Left ventricle myocardium superior (tissue), 1 donor: ENCODE measurements at places on chromosomes 4 and X.

- peak; percentile 75 for DNase-seq
Observed at GRCh38 chrX:17519358-17519757, 144.4 kb downstream of the NHS start.

- no peak for DNase-seq
Observed at GRCh38 chr4:177729681-177730080, 287.4 kb upstream of the AGA start.

DNA sequence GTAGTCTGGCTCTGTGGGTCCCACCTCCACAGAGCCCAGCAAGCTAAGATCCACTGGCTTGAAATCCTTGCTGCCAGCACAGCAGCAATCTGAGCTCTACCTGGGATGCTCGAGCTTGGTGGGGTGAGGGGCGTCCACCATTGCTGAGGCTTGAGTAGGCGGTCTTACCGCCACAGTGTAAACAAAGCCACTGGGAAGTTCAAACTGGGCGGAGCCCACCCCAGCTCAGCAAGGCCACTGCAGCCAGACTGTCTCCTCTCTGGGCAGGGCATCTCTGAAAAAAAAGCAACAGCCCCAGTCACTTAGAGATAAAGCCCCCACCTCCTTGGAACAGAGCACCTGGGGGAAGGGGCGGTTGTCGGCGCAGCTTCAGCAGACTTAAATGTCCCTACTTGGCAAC is 243.2 kb upstream of the POF1B start:
- DNase-seq: no peak

DNA sequence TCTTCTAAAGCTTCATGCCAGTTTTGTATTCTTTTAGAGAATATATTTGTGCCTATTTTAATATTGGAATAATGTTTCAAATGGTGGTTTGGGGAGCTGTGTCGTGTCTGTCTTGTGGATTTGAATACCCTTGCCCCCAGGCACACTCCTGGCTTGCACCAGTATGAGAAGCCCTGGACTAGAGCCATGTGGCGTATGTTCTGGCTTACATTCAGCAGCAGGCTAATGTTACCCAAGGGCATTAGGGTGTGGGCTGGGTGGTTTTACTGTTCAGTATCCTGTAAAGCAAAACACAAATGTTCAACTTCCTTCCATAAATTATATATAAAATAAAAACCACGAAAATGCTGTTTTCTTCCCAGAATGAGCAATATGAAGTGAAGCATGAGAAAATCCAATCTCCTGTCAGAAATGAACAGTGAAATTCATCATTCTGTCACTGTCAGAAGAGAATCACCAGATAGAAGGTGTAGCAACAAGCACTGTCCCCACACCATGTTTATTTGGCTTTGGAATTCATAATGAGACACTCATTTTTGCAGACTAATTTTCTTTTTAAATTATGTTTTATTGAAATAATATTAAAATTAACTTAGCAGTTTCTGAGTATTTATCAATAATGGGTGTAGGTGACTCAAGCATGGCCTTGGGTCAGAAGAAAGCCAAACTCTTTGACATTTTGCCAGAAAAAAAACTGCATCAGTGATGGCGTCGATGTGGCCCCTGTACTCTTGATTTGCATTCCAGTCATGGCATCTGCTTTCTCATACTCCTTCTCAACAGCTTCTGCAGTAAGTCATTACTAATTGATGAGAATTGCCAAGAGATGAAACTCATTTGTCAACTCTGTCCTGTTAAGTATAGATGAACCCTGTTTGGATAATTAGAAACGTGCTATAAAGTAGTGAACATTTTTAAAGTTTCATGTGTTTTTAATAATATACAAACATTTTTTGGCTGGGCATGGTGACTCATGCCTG is 43.8 kb downstream of the WWC2 start:
- peak; percentile 72 for DNase-seq

DNA sequence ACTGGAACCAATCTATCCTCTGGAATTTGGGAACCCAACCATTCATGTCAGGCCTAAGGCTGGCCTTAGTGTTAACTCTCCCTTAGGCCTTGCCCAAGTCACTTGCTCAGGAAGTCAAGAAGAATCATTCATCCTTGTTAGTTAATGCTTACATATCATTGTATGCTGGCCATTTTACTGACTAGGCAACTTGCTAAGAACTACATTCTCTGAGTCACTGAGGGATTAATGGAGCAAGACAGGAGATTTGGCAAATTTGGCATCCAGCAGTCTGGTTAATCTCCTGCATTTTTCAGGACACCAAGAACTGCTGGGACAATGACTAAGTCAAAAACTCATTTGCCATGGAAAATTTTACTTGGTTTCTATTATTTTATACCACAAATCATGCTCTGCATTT is 115.8 kb upstream of the DDIT4L start:
- DNase-seq: no peak

- DNase-seq: no peak
Observed at GRCh38 chrX:18457000-18457399, 31.6 kb downstream of the CDKL5 start.

DNA sequence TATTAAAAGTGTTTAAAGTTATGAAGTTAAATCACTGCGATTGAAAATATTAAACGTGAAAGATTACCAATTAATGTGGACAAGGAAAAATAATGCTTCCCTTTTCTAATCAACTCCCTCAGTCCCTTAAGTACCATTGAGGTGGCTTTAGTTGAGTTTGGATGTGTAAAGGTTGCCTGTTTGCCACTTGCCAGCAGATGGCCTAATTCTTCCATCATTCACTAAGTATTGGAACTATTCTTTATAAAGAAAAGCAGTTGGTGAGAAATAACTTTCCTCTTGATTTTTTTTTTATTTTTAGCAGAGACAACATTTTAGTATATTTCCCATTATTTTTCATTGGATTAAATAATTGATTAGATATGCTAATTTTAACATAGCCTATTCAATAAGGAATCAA is 295.9 kb upstream of the TACR3 start:
- DNase-seq: no peak

- DNase-seq: no peak
Observed at GRCh38 chr4:176479767-176480166, 160.0 kb downstream of the SPCS3 start.

GRCh38 chr4:26613237-26613636 is 29.4 kb downstream of the TBC1D19 start:
- DNase-seq: no peak

GRCh38 chrX:116961872-116962582 is 499.3 kb upstream of the CT83 start:
- DNase-seq: no peak

DNA sequence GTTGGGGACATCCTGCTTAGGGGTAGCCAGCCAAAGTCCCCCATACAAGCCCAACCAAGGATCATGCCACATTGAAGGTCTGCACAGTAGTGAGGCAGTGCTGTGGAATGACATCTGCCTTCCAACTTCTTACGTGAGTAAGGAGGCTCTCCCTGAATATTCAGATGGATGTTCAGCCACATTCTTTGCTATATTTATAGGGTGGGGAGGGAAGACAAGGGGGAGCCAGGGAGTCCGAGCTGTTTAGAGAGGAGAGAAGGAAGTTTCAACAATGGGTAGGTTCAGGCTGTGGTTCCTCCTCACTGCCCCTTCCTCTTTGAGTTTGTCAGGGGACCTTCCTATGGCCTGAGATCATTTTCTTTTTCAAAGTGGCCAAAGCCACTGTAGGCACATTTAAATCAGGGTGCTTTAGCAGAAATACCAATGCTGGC is 29.8 kb downstream of the MSN start:
- DNase-seq: no peak

GRCh38 chr4:5527211-5527610 is 181.1 kb downstream of the EVC2 start:
- no peak for DNase-seq

GRCh38 chr4:109123951-109124350 is 178.5 kb downstream of the COL25A1 start:
- no peak for DNase-seq

GRCh38 chr4:35725131-35725530 is 519.2 kb downstream of the ARAP2 start:
- DNase-seq: no peak

DNA sequence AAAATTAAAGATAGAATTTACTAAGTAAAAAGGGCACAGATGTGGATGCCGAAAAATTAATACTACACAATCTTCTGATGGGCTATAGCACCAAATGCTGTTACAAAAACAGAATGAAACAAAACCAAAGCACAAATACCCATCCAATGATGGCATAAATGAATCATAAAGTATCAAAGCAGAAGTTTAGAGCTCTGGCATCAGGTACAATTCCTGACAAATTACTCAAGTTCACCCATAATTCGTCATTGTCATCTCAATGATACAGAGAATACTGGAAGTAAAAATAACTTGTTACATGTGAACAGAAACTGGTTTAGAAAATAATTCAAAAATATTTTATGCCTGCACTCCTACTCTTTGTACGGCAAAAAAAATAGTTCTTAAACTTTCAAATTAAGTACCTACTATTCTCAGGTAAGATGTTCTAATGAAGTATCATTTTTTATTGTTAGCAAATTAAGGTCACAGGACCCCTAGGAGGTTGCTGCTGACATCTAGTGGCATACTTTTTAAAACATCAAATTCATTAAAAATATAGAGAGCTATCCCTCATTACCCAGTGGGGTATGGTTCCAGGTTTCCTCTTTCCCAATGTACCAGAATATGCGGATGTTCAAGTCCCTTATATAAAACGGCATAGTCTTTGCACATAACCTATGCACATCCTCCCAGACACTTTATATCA is 126.1 kb downstream of the INPP4B start:
- DNase-seq: no peak

GRCh38 chr4:124295413-124295812 is 417.1 kb downstream of the ANKRD50 start:
- no peak for DNase-seq

DNA sequence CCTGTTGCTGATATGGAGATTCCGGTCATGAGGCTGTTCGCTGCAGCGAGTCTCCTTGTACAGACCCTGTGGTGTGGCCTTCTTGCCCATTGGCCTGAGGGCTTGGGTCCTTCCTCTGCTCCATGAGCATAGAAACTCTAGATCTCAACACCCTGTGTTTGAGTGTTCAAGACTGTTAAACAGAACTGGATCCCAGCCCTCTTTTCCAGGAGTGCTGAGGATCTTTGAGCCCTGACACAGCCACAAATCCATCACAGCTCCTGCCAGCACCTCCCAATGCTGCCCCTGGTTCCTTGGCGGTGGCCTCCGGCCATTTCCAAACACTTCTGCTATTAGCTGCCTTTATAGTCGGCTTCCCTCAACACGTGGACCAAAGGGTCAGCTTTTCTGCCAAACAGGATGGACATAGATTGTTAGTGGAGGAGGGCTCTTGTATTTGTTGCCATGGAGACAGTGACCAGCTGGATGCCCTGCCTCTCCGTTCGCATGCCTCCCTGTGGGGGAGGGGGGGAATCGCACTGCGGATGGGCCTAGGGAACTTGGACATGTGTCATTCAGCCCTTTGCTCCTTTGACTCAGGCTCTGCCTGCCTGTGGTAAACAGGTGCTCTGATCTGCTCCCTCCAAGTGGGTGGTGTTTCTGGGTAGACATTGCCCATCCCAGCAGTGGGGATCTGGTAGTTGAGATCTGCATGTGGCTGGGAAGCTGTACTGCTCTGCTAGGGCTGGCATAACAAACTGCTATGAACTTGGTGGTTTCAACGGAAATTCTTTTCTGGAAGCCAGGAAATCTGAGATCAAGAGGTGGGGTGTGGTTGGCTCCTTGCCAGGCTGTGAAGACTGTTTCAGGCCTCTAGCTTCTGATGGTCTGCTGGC is 6.9 kb upstream of the WDR1 start:
- DNase-seq: no peak

- no peak for DNase-seq
Observed at GRCh38 chrX:36753602-36754001, 254.6 kb upstream of the FAM47C start.

- peak; percentile 98 for DNase-seq
Observed at GRCh38 chr4:25159837-25160713, at the start of gene SEPSECS. Gene SEPSECS (minus strand): TSS chr4:25160449. CDS start chr4:25160369, 80 bp downstream.

- no peak for DNase-seq
Observed at GRCh38 chr4:108227923-108228322, 59.2 kb upstream of the LEF1 start.

DNA sequence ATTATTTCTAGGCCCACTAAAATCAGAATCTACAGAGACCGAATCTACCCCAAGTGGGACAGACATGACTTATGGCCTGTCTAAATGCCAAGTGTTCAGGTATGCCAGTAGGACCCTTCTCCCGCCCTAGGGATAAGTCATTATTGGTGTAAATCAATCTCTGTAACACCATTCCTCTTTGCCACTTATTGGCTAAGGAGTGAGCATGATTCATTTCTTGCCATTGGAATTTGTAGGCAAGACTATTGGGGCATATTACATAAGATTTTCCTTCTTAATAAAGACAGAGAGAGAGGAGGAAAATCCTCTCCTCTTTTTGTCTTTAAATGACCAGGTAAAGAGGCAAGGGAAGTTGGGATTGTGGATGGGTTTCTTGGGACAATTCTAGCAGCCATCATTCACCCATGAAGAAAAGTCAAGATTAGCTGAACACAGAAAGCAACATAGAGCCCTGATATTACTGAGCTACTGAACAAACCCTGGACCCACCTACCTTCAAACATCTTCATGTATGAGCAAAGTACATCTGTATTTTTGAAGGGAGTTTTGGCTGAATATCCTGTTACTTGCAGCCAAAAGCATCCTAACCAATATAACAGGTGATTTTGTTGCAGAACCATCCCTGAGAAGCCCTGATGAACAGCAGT is 2.6 kb downstream of the SLC9B2 start:
- no peak for DNase-seq

DNA sequence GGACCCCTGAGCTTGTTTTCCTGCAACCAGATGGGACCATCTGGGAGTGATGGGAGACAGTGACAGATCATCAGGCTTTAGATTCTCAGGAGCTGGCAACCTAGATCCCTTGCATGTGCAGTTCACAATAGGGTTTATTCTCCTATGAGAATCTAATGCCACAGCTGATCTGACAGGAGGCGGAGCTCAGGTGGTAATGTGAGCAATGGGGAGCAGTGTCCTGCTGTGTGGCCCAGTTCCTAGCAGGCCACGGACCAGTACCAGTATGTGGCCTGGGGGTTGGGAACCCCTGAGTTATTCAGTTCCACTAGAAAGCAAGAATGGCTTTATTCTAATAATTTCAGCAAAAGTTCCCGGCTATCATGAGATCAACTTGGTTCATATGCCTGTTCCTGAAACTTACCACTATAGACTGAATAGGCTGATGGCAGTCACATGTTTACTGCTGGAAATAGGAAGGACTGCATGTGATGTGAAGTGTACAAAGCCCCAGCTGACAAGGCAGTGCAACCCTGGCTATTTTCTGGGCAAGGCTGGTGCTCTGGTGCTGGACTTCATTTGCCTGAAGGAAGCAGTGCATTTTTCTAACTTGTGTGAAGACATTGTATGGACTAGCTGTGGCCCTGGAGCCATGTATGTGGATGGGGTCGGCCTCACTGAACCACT is 107.2 kb downstream of the SPRY1 start:
- DNase-seq: no peak

GRCh38 chrX:109294097-109294814 is 187.6 kb downstream of the GUCY2F start:
- no peak for DNase-seq

- no peak for DNase-seq
Observed at GRCh38 chrX:20432048-20432447, 165.3 kb upstream of the RPS6KA3 start.

GRCh38 chr4:38957261-38957815 is 74.9 kb downstream of the TMEM156 start:
- no peak for DNase-seq

GRCh38 chrX:111035991-111036390 is 60.0 kb upstream of the PAK3 start:
- no peak for DNase-seq
